ENCODE measurements at places on chromosomes 1 and 21.

- DNase-seq, result no peak
Observed at GRCh38 chr1:85027242-85027983, 20.9 kb downstream of the MCOLN3 start.

GRCh38 chr1:10431070-10431730 is 967 bp downstream of the CENPS start:
- DNase-seq, result no peak

DNA sequence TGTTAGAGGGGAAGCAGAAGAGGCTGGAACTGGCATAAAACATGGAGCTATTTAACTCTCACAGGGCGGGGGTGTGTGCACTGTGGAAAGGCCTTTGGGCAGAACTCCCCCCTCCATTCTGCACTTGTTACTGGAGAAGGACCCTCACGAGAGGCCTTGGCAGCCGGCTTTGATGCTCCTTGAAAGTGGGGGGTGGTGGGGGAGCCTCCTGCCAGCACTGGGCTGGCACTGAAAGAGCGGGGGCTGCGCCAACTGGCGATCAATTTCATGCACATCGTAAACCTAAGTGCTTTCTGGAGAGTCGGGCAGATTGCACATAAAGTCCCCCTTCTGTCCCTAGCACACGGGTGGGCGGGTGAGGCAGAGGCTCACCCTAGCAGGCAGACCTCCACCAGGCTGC is 28.9 kb downstream of the FOXO6 start:
- no peak for DNase-seq

DNA sequence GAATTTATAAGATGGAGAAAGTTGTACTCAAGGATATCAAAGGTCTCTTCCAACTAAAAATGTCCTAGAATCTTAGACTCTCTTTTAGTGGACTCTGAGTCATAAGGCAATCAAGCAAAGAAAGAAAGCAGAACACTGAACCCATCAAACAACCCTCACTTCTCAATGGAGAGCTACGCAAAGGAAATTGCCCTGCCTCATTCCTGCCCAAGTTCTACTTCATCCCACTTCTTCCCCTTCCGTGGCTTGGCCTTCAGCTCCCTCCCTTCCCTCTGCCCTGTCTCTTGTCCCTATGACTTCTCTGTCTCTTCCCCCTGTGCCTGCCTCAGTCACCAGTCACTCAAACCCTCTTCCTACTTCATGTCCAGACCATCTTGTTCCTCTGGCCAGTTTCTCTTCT is 58.5 kb downstream of the RIMS3 start:
- no peak for DNase-seq

DNA sequence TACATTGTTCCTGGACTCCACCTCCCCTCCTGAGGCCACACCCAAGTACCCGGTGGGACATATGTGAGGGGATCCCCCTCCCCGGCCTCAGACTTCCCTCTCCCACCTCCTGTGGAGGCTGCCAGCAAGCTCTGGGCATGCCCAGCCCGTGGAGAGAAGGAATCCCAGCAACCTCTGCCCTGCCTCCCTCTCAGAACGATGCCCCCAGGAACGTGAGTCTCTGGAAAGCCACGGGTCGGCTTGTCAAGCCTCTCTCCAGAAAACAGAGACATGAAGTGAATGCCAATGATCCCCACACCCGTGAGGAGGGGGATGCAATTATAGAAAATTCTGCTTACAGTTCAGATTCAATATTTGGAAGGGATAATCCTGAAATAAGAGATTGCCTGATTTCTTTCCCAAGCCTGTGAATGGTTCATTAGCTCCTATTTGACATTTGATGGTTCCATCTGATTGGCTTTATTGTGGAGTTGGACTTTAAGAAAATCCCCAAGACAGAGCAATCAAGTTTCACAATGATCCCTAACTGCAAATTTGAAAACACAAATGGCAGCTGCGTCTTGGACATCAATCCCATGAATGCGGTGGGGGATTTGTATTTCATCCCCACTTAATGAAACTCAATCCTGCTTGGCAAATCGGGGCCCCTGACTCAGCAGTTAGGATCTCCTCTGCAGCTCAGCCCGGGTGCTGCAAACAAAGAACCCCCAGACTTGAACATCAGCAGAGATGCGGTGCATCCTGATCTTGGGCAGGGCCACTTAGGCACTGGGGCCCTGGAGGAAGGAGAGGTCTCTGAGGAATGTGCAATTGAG is 9.1 kb upstream of the GUCA2B start:
- no peak for DNase-seq

- no peak for DNase-seq
Observed at GRCh38 chr1:68232289-68233148, at the start of gene WLS. Gene WLS (minus strand): TSS chr1:68232523. CDS start chr1:68232299, 224 bp downstream.

DNA sequence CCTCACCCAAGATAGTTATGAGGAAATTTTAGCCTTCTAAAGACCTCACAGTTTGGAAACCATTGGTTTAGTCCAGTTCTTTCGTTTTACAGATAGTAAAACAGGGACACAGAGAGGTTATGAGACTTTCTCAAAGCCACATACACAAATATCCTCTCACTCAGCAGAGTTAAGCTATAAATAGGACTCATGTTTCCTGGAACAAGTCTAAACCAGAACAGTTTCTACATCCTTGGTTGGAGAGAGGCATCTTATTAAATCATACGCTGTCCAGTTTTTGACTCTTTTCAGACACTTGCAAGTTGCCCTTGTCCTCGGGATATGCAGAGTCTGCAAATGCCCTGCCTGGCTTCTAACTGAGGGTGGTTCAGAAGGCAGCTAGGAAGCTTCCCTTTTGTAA is 462.1 kb upstream of the DEPDC1 start:
- no peak for DNase-seq

GRCh38 chr1:81478219-81478618 is 322.5 kb upstream of the ADGRL2 start:
- no peak for DNase-seq

DNA sequence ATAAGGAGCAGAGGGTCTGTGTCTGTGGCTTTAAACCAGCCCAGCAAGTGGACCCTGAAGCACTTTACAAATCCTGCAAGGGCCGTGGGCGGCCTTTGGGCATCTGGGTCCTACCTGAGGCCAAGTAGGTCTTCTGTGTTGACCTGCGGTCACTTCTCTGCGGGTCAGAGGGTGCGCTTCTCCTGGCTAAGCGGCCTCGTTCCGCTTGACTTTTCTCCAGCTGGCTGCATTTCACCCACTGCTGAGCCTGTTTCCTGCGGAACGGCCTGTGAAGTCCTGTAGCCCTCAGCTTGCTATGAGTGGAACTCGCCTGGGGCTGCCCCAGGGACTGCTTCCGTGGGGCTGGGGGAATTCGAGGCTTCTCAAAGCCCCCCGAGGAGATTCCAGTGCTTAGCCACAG is 43.3 kb downstream of the SLC37A1 start:
- no peak for DNase-seq

DNA sequence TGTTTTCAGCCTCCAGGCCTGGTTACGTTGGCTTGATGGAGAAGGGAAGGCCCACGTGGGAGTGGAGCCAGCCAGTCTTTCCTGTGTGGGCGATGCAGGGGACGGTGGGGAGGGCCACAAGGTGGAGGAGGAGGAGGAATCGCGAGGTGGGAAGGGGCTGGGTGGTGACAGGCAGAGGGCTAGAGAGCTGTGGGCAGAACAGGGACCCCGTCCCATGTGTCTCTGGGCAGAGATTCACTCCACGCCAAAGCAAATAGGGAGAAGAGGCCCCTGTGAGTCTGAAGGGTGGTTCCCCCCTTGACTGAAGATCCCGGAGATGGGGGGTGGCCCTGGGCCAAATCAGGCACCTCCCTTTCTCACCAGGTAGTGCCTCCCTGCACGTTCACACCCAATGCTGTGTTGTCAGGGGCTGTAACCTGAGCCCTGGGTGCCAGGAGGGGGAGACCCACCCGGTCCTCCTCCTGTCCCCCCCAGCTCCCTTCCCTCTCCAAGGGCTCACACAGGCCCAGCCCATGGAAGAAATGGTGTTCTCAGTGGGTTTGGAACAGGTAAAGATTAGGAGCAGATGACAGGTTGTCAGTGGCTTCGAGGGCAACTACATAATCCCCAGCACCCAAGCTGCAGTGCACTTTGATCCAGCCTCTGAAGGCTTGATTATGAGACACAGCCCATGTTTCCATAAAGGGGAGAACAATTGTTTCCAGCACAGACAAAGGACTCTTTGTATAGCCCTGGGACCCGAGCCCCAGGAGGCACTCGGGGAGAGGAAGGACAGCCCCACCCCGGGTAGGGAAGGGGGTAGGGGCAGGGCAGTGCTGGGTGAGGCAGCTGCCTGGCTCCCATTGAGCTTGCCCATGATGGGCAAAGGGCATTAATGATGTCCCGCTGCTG is 37.7 kb upstream of the GPR37L1 start:
- no peak for DNase-seq

GRCh38 chr1:28129150-28129549 is 40.7 kb upstream of the EYA3 start:
- DNase-seq, result no peak

DNA sequence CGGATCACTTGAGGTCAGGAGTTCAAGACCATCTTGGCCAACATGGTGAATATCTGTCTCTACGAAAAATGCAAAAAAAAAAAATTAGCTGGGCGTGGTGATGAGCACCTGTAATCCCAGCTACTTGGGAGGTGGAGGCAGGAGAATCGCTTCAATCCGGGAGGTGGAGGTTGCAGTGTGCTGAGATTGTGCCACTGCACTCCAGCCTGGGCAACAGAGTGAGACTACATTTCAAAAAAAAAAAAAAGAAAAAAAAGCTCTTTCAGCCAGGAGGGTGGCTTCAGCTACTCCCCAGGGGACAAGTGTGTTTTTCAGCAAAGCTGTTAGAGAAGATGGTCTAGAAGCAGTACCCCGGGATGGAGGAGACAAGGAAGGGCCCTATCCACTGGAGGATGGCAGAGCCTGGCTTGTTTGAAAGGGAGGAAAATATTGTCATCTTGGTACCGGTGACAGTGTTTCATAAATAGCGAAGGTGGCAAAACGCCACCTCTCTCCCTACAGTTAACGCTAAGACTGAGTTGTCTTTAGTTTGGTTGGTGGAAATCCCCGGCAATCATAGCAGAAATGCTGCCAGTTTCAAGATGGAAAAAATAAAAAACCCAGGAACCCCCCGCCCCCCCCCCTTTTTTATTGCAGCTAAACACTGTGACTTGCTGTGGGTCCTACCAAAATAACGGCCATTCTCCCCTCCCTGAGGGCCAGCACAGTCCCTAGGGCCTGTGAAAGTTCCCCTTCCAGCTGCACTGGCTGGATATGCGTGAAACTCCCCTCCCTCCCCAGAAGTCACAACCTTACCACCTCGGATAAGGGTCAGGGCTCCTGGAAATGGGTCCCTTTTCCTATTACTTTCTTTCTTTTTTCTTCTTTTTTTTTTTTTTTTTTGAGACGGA is 3.5 kb downstream of the PIK3CD start:
- no peak for DNase-seq

DNA sequence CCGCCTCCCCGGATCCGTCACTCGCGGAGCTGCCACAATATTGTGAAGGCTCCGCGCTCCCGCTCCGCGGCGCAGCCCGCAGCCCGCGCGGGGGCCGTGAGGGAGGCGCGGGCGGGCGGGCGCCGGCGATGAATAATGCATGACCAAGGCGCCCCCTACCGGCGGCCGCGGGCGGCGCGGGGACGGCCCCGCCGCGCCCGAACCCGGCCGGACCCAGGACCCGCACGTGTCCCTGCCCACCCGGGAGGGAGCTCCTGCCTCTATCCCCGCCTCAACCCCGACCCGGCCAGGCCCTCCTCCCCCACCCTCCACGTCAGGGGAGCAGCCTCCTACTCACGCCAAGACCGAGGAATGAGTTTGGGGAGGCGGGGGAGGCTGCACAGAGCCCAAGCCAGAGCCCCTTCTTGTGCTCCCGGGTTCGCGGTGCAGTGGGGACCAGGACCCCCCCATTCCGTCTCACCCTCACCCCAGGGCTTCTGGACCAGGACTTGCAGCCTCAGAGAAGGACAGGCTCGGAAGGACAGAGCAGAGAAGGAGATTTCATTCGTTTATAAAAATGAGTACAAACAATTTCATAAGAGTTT is 70.8 kb upstream of the CASZ1 start:
- DNase-seq, result peak; percentile 33

DNA sequence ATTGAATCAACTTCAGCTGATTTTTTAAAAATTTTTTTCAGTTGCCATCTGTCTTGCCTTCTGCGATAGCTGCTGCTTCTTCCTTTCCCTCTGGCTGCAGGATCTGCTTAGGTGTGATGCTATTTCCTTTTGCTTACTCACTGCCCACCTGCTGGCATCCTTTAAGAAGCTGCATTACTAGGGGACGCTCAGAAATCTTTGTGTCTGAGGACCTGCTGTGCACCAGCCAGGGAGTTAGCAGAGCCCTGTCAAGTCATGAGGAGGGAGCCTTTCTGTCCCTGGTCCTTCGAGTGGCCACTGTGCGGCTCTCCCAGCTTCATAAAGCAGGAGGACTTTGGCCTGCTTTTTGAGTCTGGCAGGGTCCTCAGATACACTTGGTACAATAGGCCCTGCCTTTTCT is 327.8 kb downstream of the USH2A start:
- no peak for DNase-seq

GRCh38 chr1:210332719-210333398 is 4.2 kb downstream of the HHAT start:
- DNase-seq, result no peak

- DNase-seq, result no peak
Observed at GRCh38 chr1:97412166-97412565, 508.7 kb downstream of the DPYD start.

GRCh38 chr1:210535761-210536160 is 207.1 kb downstream of the HHAT start:
- no peak for DNase-seq
